ENCODE measurements at places on chromosomes 13 and 19.

GRCh38 chr13:82698383-82698782 lies 1183.9 kb downstream of the SLITRK1 start:
- no peak for DNase-seq

- no peak for DNase-seq
These were observed 3.4 kb upstream of the GIPR start for GRCh38 chr19:45664575-45664974.

DNA sequence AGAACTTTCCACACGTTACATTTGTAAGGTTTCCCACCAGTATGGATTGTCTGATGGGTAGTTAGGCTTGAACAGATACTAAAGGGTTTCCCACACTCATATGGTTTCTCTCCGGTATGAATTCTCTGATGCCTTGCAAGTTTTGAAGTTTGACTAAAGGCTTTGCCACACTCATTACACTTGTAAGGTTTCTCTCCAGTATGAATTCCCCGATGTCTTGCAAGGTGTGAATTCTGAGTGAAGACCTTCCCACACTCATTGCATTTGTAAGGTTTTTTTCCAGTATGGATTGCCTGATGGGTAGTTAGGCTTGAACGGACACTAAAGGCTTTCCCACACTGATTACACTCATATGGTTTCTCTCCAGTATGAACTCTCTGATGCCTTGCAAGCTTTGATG lies 7.6 kb upstream of the ZNF415 start:
- DNase-seq: no peak

GRCh38 chr13:66343224-66343828 lies 886.8 kb downstream of the PCDH9 start:
- DNase-seq: no peak

DNA sequence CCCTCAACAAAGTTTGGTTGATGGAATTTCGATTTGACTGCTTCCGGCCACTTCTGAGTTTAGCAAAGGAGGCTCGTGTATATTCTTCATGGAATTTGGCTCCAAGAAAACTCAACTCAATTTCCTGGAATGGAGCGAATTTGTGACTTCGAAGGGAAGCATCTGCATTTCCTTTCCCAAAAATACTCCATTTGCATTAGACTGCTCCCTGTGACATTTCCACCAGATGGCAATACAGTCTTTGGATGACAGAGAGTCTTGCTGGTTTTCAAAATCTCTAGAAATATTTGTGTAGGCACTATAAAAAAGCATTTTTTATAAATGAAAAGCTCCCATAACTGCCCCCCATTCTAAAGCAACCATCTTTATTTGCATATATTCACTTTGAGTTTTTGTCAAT lies 4.1 kb downstream of the C1QTNF9 start:
- no peak for DNase-seq

- DNase-seq: no peak
These were observed 4.5 kb upstream of the SHISA7 start for GRCh38 chr19:55447421-55448174.

DNA sequence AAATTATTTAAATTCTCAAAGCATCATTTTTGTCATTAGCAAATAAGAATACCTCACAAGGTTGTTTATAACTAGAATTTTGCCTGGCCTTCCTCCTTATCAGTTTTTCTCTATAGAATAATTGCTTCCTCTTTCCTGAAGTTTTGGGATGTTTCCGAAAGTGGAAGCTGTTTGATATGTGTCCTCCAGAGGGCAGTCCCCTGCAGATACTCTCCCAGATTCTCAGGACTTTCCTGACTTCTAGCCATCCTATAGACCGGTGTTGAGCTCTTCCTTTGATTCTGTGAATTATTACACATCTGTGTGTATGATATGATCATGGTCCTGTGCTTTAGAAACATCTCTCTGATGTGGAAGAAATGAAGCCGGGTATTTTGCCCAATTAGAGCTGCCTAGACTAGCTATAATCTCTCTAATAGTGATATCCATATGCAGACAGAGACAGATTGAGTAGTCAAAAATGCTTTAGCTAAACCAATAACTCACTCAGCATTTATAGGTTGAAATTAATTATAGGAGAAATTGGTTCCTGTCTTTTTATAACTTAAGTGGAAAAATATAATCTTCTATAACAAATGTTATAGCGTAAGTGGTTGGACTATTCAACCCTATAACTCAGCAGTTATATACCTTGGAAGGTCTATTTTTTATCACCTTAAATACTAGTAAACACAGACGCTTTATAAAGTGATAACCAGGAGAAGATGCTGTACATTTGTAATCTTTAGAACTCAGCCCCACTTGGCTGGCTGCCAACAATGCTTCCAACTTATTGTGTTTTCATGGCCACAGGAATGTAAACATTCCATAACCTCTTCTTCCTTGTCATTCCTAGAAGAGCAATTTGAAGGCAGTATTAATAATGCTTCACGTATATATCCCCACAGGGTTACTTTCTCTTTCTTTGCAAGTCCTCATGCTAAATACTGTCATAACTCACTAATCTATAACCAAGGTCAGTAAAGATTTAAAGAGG lies 201.0 kb upstream of the RXFP2 start:
- no peak for DNase-seq

GRCh38 chr19:55410168-55410567 lies 2.6 kb upstream of the UBE2S start:
- no peak for DNase-seq

DNA sequence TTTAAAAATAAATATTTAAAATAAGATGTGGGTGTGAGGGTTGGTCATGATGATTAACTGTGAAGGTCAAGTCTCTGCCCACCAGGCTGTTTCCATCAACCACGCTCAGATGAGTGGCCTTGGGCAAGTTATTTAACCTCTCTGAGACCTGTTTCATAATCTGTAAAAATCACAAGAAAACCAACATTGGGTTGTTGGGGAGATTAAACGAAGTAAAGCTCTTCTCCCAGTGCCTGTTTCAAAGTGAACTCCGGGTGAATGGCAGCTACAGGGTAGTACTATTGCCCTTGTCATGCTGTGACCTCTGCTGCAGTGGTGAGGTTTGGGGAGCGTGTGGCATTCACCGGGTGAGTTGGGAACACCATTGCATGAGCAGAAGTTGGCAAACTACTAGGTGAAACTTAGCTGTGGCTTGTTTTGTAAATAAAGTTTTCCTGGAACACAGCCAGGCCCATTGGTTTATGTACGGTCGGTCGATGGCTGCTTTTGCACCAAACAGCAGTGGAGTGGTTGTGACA lies 153.2 kb downstream of the USP12 start:
- no peak for DNase-seq

- DNase-seq: no peak
These were observed 43.2 kb upstream of the RANBP3 start for GRCh38 chr19:6020972-6021805.

GRCh38 chr19:41753936-41754529 lies 1.3 kb upstream of the CEACAM6 start:
- peak; percentile 59 for DNase-seq

- DNase-seq: no peak
These were observed 4.0 kb upstream of the IGFL1 start for GRCh38 chr19:46225558-46226004.

DNA sequence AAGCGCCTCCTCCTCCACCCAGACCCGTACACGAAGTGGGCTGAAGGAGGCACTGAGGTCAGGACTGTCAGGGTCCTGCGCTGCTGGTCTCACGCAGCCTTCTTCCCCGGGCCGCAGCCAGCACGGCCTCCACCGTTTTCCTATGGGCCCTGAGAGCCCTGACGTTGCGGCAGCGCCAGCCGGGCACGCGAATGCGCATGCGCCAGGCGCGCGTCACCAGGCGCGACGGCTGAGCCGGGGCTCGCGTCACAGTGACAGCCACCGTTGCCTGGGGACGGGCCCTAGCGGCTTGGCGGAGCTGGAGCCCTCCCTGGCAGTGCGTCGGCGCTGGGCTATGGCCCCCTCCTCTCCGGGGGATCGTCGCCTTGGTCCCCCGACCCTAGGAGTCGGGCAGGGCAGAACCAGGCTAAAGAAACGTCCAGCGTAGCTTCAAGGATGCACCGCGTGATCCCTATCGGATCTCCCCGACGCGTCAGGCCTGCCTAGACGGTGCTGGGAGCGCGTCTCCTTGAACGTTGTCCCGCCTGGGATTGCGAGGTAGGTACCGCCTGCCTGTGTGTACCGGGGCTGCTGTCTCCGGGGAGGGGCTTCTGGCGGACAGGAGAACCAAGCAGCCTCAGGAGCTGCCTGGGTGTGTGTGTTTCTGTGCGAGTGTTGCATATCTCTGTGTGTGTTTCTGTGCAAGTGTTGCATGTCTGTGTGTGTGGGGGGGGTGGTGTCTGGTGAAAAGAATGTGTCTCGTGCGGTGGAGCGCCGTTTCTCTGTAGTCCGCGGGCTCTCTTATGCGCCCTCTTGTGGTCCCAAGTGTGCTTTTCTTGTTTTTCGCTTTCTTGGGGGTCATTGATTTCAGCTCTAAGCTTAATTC lies 43.2 kb downstream of the ZNF571 start:
- DNase-seq: peak; percentile 1

DNA sequence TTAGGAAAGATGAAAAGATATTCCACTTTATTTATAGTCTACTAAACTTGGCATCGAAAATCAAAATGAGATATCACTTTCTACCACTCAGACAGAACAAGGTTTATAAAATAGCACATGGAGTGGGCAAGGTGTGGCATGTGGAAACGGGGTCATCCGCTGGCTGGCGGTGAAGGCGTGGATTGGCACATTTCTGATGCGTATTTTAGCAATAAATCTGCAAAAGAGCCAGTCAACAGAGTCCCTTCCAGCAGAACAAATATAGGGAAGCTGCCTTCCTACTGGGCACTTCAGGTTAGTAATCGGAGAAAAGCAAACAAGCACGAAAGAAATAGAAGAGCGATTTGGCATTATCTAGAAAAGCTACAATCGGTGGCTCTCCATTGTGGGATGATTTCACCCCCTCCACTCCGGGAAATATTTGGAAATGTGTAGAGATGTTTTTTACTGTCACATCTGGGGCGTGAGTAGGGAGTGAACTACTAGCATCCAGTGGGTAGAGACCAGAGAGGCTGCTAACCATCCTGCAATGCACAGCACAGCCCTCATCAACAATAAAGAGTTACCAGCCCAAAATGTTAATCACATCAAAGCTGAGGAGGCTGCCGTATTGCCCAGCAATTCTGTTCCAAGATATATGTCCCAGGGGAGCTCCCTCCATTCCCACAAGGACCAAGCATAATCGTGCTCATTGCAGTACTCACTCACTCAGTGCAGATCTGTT lies 116.1 kb upstream of the PEG3 start:
- DNase-seq: no peak

DNA sequence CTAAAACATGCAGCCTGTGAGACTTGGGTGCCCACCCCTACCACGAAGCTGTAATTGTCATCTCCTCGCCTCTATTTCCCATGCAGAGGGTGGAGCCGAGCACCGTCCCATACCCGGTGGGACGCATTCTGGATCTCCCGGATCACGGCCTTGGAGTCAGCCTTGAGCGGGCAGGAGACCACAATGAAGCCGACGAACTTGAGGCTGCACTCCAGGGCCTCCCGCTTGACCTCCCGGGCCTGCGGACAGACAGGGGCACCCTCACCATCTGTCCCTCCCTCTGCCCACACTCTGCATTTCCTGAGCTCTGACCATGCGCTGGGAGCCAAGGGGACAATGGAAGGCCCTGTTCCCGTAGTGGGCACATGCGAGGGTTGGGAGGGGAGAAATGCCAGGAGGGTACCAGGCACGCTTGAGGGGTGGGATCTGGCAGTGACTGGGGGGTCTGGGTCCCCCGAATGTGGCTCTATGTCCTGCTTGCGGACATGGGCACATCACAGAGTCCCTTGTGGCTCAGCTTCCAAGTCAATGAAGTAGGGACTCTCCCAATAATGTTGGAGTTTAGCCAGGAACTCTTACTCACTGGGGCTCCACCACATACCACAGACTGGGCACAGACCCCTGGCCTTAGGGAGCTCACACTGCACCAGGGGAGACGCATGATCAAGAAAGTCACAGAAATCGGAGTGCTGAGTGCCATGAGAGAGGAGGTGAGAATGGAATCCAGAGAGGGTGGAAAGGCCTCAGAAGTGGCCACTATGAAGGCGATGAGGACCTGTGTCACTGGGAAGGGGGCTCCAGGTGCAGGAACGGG lies 9.2 kb upstream of the GMIP start:
- no peak for DNase-seq

DNA sequence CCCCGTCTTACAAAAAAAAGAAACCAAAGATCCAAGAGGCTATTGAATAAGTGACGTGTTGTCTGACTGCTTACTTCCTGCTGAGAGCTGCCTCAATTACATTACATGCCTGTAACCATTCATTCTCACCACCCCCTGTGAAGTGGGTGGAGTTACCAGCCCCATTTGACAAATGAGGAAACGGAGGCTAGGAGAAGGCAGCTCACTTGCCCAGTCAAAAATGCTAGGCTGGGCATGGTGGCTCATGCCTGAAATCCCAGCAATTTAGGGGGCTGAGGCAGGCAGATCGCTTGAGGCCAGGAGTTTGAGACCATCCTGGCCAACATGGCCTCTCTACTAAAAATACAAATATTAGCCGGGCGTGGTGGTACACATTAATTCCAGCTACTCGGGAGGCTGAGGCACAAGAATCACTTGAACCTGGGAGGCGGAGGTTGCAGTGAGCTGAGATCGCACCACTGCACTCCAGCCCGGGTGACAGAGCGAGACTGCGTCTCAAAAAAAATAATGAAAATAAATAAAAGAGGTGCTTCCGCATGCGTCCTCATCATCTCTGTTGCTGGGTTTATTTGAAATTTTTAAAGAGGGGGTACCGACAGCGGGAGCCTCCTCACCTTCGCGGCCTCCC lies 499 bp downstream of the LSM7 start:
- peak; percentile 48 for DNase-seq

DNA sequence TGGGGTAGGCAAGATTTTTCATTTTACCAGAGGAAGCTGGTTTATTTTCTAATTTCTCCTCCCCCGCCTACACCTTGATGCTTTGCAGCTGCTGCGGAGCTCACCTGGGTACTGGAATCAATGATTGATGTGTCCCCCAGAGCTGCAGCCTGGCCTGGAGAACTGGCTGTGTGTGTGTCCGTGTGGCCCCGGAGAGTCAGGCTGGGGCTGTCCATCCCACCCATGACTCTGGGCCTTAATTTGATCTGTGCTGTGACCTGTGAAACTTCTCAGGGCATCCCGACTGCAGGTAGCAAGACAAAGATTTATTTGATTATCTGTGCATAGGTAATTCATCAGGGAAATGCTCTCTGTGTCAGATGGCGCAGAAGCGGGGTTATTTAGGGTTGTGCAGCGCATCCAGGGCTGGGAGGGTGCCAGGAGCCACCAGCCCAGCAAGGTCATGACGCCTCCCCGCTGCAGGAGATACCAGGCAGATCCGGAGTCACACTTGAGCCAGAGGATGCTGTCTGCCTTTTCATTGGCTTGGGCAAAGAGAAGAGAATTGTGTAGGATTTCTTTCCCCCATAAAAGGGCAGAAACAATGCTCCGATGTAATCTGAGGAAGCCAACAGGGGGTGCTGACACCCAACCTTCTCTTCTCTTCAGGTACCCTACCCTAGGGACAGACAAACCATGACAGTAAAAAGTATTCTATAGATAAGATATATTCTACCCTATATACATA lies 346.6 kb downstream of the TSHZ3 start:
- no peak for DNase-seq

GRCh38 chr19:17766543-17767131 lies 15.4 kb downstream of the FCHO1 start:
- DNase-seq: no peak

DNA sequence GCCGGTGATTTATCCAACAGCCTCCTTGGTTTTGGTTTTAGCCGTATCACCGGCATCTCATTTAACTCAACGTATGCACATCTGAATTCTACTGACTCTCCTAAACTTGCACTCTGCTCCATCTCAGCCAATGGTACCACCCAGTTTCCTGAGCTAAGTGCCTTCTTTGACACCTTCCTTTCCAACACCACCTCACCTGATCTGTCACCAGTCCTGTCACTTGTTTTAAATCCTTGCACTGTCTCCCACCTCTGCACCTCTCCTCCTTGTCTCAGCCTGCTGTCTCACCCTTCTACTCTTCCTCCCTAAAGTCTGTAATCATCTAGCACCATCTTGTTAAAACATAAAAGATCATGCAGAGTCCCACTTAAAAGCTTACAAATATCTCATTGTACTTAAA lies 28.1 kb upstream of the TPT1 start:
- no peak for DNase-seq

Data from activated CD4-positive, alpha-beta T cell treated with anti-CD3 and anti-CD28 coated beads for 24 hours (primary cell).